Astrocyte (in vitro differentiated cells and primary cell): ENCODE measurements at places on chromosomes 12 and 14. TPM values are rescaled to one million over a fixed set of nuclear protein-coding genes. Genes with fewer than 3 reads are reported as not detected.

LMO3 gene
- total RNA-seq, result 0.98 and 0.99 TPM in 2 replicates

FGF23 gene
- total RNA-seq, result not detected in 2 replicates

CLEC12A gene
- total RNA-seq, result not detected in 2 replicates

ASB2 gene
- 0.25 TPM in 1 of 2 replicates, not detected in the other for total RNA-seq

TMPRSS12 gene
- not detected in 2 replicates for total RNA-seq

HOXC5 gene
- not detected in 2 replicates for total RNA-seq

KCNC2 gene
- total RNA-seq, result not detected in 2 replicates

CCDC91 gene
- total RNA-seq, result 18.3 and 19.3 TPM in 2 replicates

IQSEC3 gene
- total RNA-seq, result 0.34 and 0.46 TPM in 2 replicates

NUAK1 gene
- 94.0 and 96.1 TPM in 2 replicates for total RNA-seq

ZDHHC22 gene
- total RNA-seq, result 0.50 and 0.52 TPM in 2 replicates

ARMH4 gene
- 19.3 and 22.7 TPM in 2 replicates for total RNA-seq

KRT8 gene
- 2,321 and 2,570 TPM in 2 replicates for total RNA-seq

CALM1 gene
- 302 and 347 TPM in 2 replicates for total RNA-seq

DYNLL1 gene
- 490 and 500 TPM in 2 replicates for total RNA-seq

CD69 gene
- 0.18 TPM in 1 of 2 replicates, not detected in the other for total RNA-seq

GNG2 gene
- 7.3 and 8.1 TPM in 2 replicates for total RNA-seq

CLEC9A gene
- total RNA-seq, result not detected in 2 replicates

REP15 gene
- 2.1 and 3.8 TPM in 2 replicates for total RNA-seq

CAPZA3 gene
- total RNA-seq, result not detected in 2 replicates

APOF gene
- not detected in 2 replicates for total RNA-seq

FBXO21 gene
- total RNA-seq, result 30.8 and 32.0 TPM in 2 replicates

LMNTD1 gene
- not detected in 2 replicates for total RNA-seq

HOXC10 gene
- total RNA-seq, result not detected in 2 replicates

CD163 gene
- not detected in 2 replicates for total RNA-seq

DDN gene
- total RNA-seq, result 0.50 and 0.55 TPM in 2 replicates

HOXC4 gene
- total RNA-seq, result not detected in 2 replicates

RBP5 gene
- total RNA-seq, result not detected in 2 replicates

PXN gene
- total RNA-seq, result 126 and 151 TPM in 2 replicates

DAZAP2 gene
- 87.7 and 92.8 TPM in 2 replicates for total RNA-seq

SLC15A5 gene
- not detected in 2 replicates for total RNA-seq

RNASE1 gene
- 4.7 and 5.3 TPM in 2 replicates for total RNA-seq

RNASE4 gene
- 6.3 and 9.3 TPM in 2 replicates for total RNA-seq

CAPS2 gene
- 3.1 and 3.3 TPM in 2 replicates for total RNA-seq

TSPAN19 gene
- total RNA-seq, result not detected in 2 replicates

OR4Q3 gene
- not detected in 2 replicates for total RNA-seq

KRT71 gene
- not detected in 2 replicates for total RNA-seq

RABGGTA gene
- 26.6 and 27.3 TPM in 2 replicates for total RNA-seq

RPS6KA5 gene
- total RNA-seq, result 0.99 and 1.0 TPM in 2 replicates

KRT5 gene
- total RNA-seq, result 0.25 TPM in 1 of 2 replicates, not detected in the other
